ENCODE measurements at places on chromosomes 6 and 20. TPM values are rescaled to one million over a fixed set of nuclear protein-coding genes. Genes with fewer than 3 reads are reported as not detected.

- DNase-seq = no peak
Observed at GRCh38 chr20:20205141-20205861, 153.0 kb downstream of the CFAP61 start.

DNA sequence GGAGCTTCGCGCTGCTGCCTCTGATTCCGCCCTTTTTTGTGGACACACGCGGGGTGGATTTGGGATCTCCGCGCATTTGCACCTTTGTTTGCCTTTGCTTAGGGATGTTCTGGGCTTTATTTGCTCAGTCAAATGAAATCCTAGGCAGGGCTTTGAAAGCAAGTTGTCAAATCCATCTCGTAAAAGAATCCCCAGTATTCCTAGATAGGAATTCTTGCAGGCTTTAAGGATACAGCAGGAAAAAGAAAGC lies 453 bp downstream of the CEP57L1 start:
- DNase-seq = no peak

GRCh38 chr6:81384921-81385320 lies 367.6 kb downstream of the TENT5A start:
- DNase-seq = no peak

GRCh38 chr6:9204171-9204570 lies 768.8 kb upstream of the SLC35B3 start:
- DNase-seq = no peak

DNA sequence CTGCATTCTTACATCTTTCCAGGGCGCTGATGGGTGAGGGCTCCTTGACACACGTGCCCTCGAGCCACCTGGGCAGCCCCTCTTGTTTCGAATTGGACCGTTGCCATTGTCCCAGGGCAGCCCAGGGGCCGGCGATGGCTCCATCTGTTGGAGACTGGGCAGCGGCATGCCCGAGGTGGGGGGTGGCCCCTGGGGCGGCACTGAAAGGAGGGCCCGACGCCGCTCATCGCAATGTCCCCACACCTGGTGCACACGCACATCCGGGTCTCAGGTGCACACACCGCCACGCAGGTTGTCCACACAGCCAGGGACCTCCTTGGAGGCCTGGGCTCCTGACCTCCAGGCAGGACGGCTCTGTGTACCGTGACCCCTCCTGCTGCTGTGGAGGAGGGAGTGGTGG lies 18.0 kb downstream of the GATA5 start:
- DNase-seq = no peak

DNA sequence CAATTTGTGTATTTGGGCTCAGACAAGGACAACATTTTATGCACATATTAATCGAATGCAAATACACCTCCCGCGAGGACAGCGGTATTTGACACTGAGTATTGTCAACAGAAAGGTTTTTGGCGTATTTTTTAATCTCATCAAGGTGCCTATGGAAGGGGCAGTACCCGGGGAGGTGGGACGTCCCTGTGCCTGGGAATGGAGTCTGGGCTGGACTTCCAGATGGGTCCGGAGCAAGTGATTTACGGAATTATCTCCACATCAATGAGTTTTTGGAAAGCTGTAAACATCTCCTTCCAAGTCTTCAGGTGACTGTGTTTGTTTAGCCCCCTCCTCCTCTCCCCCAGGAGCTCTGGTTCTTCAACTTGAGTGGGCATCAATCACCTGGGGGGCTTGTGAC lies 39.8 kb downstream of the PRR18 start:
- DNase-seq = no peak

GRCh38 chr6:128456510-128457230 lies 63.7 kb downstream of the PTPRK start:
- no peak for DNase-seq

DNA sequence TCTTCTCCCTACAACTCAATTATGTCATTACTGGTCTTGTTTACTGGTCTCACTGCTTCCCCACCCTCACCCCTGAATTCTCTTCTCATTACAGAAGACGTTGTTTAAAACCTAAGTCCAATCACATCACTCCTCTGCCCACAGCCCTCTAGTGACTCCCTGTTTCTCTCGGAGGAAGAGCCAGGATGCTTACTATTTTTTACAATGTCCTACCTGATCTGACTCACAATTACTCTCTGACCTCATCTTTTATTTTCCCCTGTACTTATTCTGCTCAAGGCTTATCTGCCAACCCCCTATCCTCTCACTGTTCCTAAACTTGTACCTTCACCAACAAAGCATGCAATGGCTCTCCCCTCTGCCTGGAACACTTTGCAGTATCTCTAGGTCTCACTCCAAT lies 400.4 kb upstream of the PTCHD4 start:
- no peak for DNase-seq

GRCh38 chr6:28657769-28658465 lies 132.2 kb downstream of the GPX5 start:
- peak; percentile 78 for DNase-seq

DNA sequence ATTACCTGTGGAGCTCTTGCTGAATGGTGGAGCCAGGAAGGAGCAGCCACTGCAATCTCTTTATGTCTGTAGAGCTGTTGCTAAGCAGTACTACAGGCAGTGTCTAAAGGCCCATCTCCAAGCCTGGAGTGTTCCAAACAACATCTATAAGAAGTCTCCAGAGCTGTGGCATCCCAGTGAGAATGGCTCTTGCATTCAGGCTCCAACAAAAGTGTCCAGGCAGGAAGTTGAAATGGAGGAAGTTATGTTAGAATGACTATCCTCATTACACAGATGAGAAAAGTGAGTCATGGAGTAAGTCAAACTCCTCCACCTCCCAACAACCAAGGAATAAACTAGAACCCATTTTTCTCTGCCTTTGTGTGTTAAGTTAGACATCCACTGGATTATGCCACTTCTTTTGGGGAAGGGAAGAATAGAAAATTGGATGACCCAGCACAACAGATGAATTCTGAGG lies 288.5 kb upstream of the STXBP5 start:
- DNase-seq = no peak

DNA sequence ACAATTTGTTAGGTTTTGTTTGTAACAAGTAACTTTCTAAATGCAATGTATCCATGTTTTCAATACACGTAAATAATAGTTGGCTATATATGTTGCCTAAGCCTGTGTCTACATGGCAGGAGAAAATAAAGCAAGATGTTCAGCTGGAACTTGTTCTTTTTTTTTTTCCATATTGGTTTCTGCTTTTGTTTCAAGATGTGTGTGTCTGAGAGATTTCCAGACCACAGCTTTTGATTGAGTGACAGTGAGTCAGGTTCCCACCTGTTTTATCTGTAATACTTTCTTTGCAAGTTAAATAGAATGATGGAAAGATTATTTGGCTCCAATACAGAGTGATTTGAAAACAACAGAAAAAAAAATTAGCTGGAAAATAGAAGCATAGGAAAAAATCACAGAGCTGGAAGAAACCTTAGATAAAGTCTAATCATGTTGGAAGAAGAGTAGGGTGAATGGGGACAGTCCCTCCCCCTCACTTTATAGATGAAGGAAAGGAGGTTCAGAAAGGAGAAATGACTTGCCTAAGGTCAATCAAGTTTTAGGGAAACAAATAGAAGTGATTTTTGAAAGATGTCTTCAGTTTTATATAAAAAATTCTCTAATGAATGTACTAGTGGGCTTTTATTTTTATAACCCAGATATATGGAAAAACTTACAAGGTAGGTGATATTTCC lies 150.9 kb upstream of the STMND1 start:
- DNase-seq = no peak

DNA sequence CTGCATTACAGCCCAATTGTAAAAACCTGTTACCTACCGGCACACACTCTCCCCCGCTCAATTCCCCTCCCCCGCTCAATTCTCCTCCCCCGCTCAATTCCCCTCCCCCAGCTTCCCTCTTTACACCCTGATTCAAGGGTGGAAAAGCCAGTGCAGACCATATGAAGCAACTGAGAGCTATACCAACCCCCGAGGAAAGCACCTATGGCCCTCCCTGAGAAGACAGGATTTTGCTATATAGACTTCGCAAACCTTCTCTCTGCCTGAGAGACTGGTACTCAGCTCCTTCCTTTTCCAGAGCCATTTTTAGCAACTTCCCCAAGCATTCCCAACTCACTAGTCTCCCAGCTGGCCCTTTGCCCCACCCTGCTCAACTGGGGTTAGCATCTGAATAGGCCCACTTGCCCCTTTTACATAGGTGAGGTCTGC lies 7.6 kb downstream of the GNAS-AS1 start:
- no peak for DNase-seq

DNA sequence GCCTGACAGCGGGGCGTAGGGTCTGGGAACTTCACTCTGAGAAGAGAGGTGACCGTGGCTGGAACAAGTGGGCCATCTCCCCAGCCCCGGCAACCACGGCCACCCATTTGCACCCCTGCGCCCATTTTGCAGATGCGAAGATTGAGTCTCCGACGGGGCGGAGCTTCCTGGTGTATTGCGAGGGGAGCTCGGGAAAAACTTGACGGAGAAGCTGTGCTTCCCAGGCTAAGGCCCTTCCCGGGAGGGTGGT lies 653 bp downstream of the ZNF335 start:
- no peak for DNase-seq

DNA sequence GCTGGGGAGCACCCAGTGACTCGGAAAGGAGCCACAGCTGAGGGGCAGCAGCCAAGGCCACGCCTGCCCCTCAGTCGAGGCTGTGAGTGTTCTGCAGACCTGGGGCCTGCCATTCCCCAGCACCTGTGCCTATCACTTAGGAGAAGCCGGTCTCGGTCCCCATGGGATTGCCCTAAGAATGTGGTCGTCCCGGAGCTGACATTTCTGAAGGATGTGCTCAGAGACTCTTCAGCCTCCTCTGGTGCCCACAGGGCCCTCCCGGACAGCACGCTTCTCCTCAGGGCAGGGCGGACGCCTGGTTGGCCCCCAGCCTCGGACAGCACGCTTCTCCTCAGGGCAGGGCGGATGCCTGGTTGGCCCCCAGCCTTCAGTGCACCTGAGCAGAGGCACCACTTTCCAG lies 223.9 kb downstream of the ERMARD start:
- no peak for DNase-seq

DNA sequence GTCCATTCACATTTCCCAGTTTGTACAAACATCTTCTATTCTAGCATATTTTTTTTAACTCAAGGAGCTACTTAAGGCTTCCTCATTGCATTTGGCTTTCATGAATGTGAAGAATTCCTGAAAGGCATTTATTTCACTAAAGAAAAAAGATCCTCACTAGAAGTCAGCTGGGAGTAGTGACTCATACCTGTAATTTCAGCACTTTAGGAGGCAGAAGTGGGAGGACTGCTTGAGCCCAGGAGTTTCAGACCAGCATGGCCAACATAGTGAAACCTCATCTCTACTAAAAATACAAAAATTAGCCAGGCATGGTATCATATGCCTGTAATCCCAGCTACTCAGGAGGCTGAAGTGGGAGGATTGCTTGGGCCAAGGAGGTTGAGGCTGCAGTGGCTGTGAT lies 30.9 kb upstream of the XRN2 start:
- no peak for DNase-seq

DNA sequence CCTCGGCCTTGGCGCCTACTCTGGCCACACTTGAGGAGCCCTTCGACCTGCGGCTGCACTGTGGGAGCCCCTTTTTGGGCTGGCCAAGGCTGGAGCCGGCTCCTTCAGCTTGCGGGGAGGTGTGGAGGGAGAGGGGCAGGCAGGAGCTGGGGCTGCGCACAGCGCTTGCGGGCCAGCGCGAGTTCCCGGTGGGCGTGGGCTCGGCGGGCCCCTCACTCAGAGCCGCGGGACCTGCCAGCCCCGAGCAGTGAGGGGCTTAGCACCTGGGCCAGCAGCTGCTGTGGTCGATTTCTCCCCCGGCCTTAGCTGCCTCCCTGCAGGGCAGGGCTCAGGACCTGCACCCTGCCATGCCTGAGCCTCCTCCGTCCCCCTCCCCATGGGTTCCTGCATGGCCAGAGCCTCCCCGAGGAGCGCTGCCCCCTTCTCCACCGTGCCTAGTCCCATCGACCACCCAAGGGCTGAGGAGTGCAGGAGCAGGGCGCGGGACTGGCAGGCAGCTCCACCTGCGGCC lies 136.8 kb downstream of the EPHA7 start:
- no peak for DNase-seq

DNA sequence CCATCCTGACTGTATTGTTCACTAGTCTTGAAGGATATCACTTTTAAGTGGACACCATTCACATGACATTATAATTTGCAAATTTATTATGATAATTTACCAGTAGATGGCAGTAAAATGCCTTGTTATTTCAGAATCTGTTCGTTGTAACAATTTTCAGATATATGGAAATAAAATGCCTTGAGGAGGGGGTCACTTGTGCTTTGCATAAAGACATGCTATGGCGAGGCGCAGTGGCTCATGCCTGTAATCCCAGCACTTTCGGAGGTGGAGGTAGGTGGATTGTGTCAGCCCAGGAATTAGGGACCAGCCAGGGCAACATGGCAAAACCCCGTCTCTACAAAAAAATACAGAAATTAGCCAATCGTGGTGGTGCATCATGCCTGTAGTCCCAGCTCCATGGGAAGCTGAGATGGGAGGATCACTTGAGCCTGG lies 9.0 kb upstream of the NCOA6 start:
- peak; percentile 67 for DNase-seq

DNA sequence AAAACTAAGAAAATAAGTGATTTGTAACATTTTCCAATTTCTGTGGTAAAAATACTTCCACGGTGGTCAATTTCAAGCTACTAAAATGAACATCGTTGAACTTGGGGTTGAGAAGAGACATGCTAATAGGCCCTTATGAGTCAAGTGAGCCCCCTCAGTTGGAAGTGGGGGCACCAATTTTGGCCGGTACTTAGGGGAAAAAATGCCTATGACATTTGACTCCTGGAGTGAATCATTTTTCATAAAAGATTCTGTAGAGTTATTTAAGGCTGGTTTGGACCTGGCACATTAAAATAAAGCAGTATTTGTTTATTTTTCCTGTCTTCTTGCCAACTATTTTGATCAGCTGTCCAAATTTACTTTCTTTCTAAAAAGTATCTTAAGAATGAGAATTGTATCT lies 32.4 kb upstream of the CAP2 start:
- no peak for DNase-seq

GRCh38 chr20:48879612-48880245 lies 41.8 kb upstream of the ARFGEF2 start:
- no peak for DNase-seq

DNA sequence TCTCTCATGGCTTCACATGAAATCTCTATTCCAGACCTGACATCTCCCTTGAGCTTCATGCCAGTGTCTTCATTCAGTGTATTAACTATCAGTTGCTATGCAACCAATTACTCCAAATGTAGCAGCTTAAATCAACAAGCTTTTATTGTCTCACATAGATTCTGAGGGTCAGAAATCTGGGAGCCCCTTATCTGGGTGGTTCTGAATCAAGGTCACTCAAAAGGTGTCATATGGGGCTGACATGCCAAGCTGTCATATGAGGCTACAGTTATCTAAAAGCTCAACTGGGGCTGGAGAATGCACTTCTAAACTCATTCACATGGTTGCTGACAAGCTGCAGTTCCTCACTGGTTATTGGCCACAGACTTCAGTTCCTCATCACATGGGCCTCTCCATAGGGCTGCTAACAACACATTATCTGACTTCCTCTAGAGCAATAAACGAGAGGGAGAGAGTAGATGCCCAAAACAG lies 7.3 kb upstream of the CGA start:
- DNase-seq = no peak

- DNase-seq = no peak
Observed at GRCh38 chr20:54148947-54149764, 24.6 kb downstream of the CYP24A1 start.

The PRKN gene
- total RNA-seq = 1.3 TPM

The RNF182 gene
- total RNA-seq = not detected

The EPB41L2 gene
- total RNA-seq = 138 TPM

The GSTA2 gene
- not detected for total RNA-seq

The HLA-DQA1 gene
- 31.2 TPM for total RNA-seq

The MAS1 gene
- not detected for total RNA-seq

The SLC32A1 gene
- not detected for total RNA-seq

The HAO1 gene
- total RNA-seq = not detected

The CDH4 gene
- total RNA-seq = not detected

The HLA-G gene
- 0.70 TPM for total RNA-seq

The MUC22 gene
- not detected for total RNA-seq

The SDHAF4 gene
- 19.3 TPM for total RNA-seq
